ENCODE measurements at places on chromosomes 1 and 21.

DNA sequence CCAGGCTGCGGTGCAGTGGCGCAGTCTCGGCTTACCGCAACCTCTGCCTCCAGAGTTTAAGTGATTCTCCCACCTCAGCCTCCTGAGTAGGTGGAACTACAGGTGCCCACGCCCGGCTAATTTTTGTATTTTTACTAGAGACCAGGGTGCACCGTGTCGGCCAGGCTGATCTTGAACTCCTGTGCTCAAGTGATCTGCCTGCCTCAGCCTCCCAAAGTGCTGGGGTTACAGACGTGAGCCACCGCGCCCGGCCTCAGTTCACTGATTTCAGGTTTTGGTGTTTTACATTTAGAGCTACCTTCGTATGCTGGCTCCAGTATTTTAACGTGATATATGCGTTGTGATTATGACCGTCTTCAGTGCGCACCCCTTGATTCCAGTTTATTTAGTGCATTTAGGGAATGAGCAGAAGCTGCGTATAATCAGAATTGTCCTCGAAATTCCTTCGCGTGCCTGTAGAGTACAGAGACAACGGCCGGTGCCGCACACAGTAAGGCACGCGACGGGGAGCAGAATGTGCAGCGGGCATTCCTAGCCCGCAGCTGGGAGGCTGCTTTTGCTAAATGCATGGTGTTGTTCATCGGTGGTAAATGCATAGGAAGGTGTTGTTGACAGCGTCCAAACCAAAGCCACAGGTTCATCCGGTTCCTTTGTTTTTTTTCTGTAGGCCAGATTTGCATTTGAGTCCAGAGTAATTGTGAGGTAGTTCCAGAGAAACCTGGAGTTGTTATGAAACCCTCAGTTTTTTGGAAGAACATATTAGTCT lies 48.9 kb upstream of the DIP2A start:
- no peak for DNase-seq

GRCh38 chr21:28832013-28832714 lies 160.5 kb downstream of the LTN1 start:
- no peak for DNase-seq

GRCh38 chr1:204254031-204254661 lies 40.4 kb upstream of the GOLT1A start:
- DNase-seq, result peak; percentile 91

DNA sequence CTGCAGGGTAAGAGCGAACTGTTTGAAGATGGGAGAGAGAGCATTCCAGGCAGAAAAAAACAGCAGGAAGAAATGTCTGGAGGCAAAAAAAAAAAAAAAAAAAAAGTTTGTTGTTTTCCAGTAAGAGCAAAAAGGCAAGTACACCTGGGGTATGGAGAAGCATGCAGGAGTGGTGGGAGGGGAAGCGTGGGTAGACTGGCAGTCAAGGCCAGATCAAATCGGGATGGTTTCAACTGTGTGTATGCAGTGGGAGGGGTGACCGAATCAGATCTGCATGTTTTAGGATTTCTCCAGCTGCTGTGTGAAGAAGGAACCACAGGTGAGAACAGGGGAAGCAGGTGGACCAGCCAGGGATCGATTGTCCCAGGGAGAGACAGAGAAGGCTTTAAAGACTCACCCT lies 34.7 kb downstream of the CSMD2 start:
- no peak for DNase-seq

GRCh38 chr1:182278144-182279054 lies 113.2 kb downstream of the GLUL start:
- DNase-seq, result no peak

DNA sequence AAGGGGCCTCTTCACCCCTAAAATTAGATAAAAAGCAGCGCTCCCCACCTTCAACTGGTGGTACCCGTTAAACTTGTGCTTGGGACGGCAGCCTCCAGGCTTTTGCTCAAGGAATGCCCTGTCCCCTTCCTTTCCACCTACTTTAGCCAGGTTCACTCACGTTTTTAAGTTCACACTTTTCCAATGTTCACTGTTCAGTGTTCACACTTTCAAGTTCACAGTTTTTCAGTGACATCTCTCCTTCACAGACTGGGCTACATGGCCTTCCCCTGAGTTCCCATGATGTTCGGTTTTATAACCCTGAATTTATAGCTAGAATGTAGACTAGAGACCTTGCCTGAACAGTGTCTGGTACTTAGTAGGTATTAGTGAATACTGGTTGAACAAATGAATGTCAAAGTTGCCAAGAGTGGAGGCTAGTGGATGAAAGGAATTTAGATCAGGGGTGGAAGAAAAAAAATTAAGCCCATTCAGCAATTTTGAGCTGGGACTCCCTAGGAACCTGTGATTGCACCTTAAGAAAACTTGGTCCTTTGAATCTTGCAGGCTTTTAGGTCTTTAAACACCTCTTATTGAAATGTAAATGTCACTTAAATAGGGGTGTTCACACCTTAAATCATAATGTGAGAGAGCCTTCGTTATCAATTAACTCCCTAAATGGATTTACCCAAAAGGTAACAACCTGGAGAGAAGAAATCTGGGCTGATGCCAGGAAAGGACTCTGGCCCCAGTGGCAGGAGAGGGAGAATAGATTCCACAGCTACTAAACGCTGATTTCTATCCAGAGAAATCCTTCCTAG lies 12.3 kb downstream of the BTG2 start:
- peak; percentile 30 for DNase-seq

All from sigmoid colon (tissue), 7 donors.